ENCODE measurements at places on chromosomes 16 and 17. TPM values are rescaled to one million over a fixed set of nuclear protein-coding genes. Genes with fewer than 3 reads are reported as not detected.

DNA sequence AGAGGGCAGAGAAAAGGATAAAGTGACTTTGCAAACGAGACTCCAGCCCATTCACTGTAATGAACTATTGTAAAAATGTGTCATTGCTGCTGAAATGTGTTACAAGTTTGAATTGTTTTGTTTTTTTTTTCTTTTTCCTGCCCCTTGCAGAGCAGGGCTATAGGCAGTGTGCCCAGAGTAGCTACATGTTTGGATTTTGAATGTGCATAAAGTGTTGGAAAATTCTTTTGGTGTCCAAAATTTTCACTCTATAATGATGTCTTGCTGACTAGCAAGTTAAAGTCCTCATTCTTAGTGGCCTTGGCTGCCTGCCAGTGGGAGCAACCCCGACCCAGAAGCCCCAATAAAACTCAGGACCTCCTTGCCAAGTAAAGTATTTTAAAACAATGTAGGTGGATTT lies 66.5 kb downstream of the IGF2BP1 start:
- DNase-seq: no peak

DNA sequence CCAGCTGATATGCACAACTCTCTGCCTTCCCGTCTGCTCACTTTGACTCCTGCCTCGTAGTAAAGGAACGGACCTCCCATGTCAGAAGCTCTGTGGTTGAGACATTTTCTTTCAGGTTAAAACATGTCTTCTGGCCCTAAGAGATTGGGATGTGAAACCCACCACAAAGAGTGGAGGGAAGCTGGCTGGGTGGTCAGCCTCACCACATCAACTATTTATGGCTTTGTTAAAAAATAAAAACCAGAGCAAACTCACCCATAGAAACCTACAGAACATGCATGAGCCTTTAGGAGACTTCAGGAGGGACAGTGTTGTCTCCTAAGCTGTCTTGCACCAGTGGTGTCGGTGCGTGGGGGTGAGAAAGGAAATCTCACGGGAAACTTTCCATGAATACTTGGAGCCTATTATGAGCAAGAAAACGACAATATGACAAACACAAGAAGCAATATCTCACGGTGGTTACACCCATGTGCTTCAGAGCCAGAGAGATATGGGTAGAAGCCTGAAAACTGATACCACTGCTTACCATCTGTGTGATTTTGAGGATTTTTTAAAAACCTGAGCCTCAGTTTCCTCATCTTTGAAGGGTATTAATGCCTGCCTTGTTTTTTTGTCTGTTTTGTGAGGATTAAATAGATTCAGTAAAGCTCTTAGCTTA lies 61.7 kb upstream of the XYLT1 start:
- DNase-seq: no peak

GRCh38 chr17:2883544-2884213 lies 87.4 kb downstream of the RAP1GAP2 start:
- DNase-seq: no peak

DNA sequence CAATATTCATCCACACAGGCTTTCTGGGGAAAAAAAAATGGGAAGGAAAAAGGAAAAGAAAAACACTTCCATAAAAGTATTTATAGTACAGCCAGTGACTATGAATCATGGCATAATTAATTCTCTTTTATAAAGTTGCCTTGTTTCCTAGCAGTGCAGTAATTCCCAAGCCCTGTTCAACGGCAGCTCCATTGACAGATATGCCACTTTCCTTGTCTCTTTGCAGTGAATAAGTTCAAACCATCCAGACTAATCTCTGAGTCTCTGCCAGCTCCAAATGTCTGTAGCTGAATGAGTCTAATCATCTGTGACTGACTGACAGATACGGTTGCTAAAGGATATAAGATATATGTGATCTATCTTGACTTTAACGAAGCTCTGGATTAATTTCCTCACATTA lies 52.9 kb upstream of the KCNJ16 start:
- DNase-seq: no peak

Gene SBK1
- total RNA-seq: 9.8 TPM

Gene ZFP3
- 3.4 TPM for total RNA-seq
